ENCODE measurements at places on chromosomes 5 and 9. TPM values are rescaled to one million over a fixed set of nuclear protein-coding genes. Genes with fewer than 3 reads are reported as not detected.

Gene IARS1
- 89.1 TPM for total RNA-seq

Gene CNOT6
- 17.2 TPM for total RNA-seq

Gene IGIP
- 3.0 TPM for total RNA-seq

Gene UGT3A2
- total RNA-seq = not detected

Gene NUTM2F
- total RNA-seq = not detected

Gene GLE1
- 14.4 TPM for total RNA-seq

Gene PDZD2
- total RNA-seq = 8.4 TPM

Gene SARDH
- 3.4 TPM for total RNA-seq

Gene FIBCD1
- total RNA-seq = not detected

Gene SLCO6A1
- not detected for total RNA-seq

Gene INSL6
- not detected for total RNA-seq

Gene SLC6A3
- not detected for total RNA-seq

Gene QRFP
- total RNA-seq = not detected

Gene ZNF608
- total RNA-seq = 30.9 TPM

Gene PCDHA9
- 0.06 TPM for total RNA-seq

Gene NSD1
- 40.0 TPM for total RNA-seq

Gene PCDHA1
- 0.06 TPM for total RNA-seq

Gene C5orf58
- not detected for total RNA-seq

Gene IFNA5
- total RNA-seq = not detected

Measured in glomerular endothelial cell (primary cell).